ENCODE measurements at places on chromosomes 1 and 21.

GRCh38 chr1:209354840-209355165, 228.7 kb upstream of the CAMK1G start:
- DNase-seq = no peak

DNA sequence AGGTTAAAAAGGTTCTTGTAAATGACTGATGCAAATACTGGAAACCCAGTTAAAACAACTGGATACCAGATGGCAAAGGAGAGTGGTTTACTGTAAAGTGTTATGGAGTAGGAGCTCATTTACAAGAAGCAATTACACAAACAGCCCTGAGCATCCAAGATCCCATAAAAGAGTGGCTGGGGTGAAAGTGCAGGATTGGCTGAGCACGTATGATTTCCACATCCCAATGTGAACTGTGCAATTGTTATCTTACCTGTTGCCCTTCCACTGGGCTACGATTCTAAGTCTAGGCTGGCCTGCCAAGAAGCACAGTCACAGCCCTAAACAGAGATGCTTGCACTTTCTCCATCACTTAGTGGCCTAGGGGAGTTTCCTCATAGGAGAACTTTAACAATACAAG, 277.6 kb upstream of the RUNX1 start:
- no peak for DNase-seq

GRCh38 chr1:178020968-178021640, 51.2 kb upstream of the SEC16B start:
- DNase-seq = no peak

GRCh38 chr1:76562292-76562691, 305.0 kb upstream of the ST6GALNAC5 start:
- DNase-seq = no peak

GRCh38 chr1:66183400-66183799, 350.6 kb upstream of the SGIP1 start:
- DNase-seq = no peak

- DNase-seq = no peak
Observed at GRCh38 chr21:17540530-17540929, 27.7 kb downstream of the CXADR start.

- DNase-seq = no peak
Observed at GRCh38 chr1:154733621-154734020, 125.6 kb upstream of the ADAR start.

GRCh38 chr1:41536361-41536802, 51.9 kb upstream of the EDN2 start:
- no peak for DNase-seq

GRCh38 chr21:27047283-27047657, 80.4 kb upstream of the ADAMTS5 start:
- DNase-seq = no peak

DNA sequence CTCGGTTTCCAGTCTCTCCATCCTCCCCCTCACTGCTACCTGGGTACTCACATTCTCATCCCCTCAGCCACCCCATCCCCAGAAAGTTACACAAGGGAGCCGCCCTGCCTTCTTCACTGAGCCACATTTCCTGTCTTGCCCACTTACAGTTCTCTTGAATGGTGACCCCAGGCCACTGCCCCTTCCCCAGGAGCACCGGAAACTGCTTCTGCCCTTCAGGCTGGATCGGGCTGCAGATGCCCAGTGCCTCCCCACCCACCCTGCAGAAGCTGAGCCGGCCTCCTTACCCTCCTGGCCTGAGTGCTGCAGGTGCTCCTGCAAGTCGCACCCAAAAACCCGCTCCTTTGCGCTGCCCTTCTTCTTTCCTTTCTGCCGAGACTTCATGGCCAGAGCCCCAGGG, 450 bp downstream of the ARHGAP30 start:
- no peak for DNase-seq

GRCh38 chr1:26981146-26981846, 12.2 kb upstream of the TRNP1 start:
- no peak for DNase-seq

GRCh38 chr1:207798847-207799246, 47.0 kb downstream of the CD46 start:
- DNase-seq = no peak

DNA sequence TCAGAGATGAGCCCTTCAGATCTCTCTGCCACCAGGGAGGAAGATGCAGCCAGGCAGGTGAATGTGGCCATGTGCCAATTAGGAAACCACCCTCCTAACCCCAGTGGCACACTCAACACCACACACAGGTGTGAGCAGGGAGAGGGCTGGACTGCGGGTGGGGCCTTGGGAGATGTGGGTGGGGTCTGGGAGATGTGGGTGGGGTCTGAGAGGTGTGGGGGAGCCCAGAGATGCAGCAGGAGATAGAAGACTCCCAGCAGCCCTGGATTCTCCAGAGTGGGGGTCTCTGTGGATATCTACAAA, 43.2 kb upstream of the COL6A1 start:
- no peak for DNase-seq

DNA sequence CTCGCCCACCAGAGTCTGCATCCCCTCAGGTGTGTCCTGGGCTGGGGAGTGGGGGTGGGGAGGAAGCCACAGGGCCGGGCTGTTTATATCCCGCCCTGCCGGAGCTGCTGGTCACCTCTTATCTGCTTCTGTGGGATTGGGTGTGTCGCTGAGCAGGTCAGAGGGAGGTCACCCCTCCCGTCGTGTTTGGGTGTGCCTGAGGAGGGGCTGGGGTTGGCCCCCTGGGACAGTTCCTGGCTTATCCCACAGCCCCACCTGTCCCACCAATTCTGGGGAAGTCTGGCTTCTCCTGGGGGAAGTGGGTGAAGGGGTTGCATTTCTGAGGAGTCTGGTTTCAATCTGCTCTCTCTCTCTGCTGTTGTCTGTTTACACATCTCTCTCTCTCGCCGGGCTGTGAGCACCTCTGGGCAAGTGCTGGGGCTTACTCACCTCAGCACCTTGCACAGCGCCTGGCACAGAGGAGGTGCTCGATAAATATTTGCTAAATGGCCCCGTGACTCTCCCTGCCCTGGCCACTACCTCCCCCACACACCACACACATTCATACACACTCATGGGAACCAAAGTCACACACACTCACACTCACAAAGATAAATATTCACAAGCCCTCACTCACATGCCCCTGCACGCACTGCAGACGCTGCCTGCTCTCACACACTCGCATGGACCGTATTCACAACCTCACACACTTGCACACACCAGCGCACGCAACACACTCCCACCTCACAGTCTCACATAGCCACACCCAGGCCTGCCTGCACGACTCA, 8.3 kb downstream of the ELF3 start:
- no peak for DNase-seq

- DNase-seq = no peak
Observed at GRCh38 chr1:11977625-11978024, 2.6 kb upstream of the MFN2 start.

Data from endothelial cell (in vitro differentiated cells).